NCI-H2107 (cell line): ENCODE measurements at places on chromosomes 16 and 17.

- no peak for DNase-seq
Observed at GRCh38 chr17:34045990-34046389, 209.1 kb upstream of the CCL2 start.

GRCh38 chr17:18981335-18981641, 23.3 kb downstream of the FAM83G start:
- DNase-seq = no peak

- no peak for DNase-seq
Observed at GRCh38 chr16:65012357-65012756, 109.5 kb downstream of the CDH11 start.

- no peak for DNase-seq
Observed at GRCh38 chr16:69589434-69590269, 23.9 kb downstream of the NFAT5 start.

GRCh38 chr16:79883494-79883893, 283.0 kb upstream of the MAF start:
- no peak for DNase-seq

GRCh38 chr16:68377667-68378393, 67.0 kb downstream of the PRMT7 start:
- DNase-seq = no peak

GRCh38 chr17:68587847-68588246, 13.3 kb downstream of the FAM20A start:
- DNase-seq = no peak

DNA sequence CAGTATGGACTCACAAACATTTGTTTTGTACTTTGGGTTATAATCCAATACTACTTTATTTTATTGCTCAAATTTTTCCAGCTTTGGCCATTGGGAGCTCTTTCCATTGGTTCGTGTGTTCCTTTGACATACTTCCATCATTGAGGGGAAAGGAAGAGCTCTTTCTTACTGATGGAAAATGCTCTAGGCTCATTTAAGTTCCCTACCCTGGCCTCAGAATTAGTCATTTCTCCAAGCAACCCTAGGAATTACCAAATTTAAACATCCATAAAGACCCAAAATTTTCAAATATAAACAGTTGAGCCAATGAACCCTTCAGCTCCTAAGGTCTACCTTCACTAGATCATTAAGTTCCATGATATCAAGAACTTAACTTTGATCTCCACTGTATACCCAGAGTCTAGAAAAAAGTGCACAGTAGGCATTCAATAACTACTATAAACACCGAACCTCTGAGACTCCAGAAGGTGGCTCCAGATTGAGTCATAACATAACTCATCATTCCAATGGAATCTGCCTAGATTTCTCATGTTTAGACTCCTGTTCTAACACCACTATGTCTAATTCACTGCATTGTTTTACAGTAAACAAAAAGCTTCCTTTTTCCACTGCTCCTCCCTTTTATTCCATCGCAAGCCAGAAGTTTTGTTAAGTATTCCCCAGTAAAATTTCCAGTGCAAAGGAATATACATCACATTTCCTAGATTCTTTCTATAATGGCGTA, 39.0 kb downstream of the SMURF2 start:
- DNase-seq = no peak

GRCh38 chr16:69823831-69824563, 61.9 kb downstream of the WWP2 start:
- no peak for DNase-seq

GRCh38 chr17:45372325-45372869, 55.6 kb upstream of the MAP3K14 start:
- DNase-seq = no peak

- DNase-seq = no peak
Observed at GRCh38 chr17:61139219-61139618, 260.4 kb upstream of the TBX2 start.

GRCh38 chr17:42698736-42699414, 16.5 kb downstream of the CNTNAP1 start:
- no peak for DNase-seq

DNA sequence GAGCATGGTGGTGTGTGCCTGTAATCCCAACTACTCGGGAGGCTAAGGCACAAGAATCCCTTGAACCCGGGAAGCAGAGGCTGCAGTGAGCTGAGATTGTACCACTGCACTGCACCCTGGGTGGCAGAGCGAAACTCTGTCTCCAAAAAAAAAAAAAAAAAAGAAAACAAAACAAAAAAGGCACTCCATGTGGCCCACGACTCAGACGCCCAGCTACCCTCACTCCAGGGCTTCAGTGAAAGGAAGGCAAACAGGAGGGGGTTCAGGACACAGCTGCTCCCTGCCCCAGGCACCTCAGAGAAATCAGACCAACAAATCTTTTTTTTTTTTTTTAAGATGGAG, 91.7 kb downstream of the LITAF start:
- no peak for DNase-seq

GRCh38 chr17:1011138-1011537, 14.2 kb downstream of the TIMM22 start:
- DNase-seq = no peak

- no peak for DNase-seq
Observed at GRCh38 chr16:13781575-13782338, 138.2 kb upstream of the ERCC4 start.

- no peak for DNase-seq
Observed at GRCh38 chr16:88814144-88814502, 2.4 kb upstream of the APRT start.

GRCh38 chr17:48722915-48723422, at the start of gene PRAC2:
TSS of gene PRAC2 (plus strand) at chr17:48723185. CDS start at chr17:48724411, 1,226 bp downstream.
- DNase-seq = no peak

GRCh38 chr17:75983501-75984181, 4.6 kb downstream of the TEN1 start:
- no peak for DNase-seq

- DNase-seq = no peak
Observed at GRCh38 chr17:42399948-42400843, 12.0 kb upstream of the STAT3 start.

DNA sequence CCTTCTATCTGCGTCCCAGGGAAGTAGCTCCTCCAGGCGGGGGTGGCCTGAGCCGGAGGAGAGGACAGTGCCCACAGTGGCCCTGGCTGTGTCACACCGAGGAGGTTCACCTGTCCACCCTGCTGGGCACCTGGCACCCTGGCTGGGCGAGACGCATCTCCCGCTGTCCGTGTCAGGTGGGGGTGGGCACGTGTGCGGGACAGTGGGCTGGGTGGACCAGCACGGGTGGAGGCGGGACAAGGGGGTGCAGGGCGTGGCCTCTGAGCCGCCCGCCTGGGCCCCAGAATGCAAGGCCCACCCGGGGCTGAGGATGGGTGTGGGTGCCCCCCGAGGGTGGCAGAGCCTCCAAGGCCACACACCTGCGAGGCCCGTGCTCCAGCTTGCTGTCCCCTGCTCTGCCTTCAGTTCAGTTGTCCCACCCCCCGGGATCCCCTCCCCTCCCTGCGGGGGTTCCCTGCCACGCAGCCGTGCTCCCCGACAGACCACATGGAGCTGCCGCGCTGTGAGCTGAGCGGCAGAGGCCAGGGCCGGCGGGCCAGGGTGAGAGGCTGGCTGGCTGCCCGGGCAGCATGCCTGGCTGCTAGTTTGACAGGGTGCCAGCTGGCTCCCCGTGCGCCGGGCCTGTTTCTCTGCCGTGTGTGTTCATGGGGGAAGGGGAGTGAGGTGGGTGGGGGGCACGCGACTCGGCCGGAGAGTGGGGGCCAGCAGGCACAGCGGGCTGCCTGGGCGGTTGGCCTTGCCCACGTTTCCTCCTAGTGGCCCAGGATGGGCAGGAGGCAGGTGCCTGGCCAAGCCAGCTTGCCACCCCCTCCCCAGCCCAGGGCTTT, 33.9 kb downstream of the BAHCC1 start:
- DNase-seq = peak; percentile 80

GRCh38 chr16:81457326-81458133, 12.9 kb downstream of the CMIP start:
- no peak for DNase-seq

- DNase-seq = no peak
Observed at GRCh38 chr16:49281480-49281842, at the start of gene CBLN1. TSS of gene CBLN1 (minus strand) at chr16:49281838. CDS start at chr16:49281465, 373 bp downstream.

DNA sequence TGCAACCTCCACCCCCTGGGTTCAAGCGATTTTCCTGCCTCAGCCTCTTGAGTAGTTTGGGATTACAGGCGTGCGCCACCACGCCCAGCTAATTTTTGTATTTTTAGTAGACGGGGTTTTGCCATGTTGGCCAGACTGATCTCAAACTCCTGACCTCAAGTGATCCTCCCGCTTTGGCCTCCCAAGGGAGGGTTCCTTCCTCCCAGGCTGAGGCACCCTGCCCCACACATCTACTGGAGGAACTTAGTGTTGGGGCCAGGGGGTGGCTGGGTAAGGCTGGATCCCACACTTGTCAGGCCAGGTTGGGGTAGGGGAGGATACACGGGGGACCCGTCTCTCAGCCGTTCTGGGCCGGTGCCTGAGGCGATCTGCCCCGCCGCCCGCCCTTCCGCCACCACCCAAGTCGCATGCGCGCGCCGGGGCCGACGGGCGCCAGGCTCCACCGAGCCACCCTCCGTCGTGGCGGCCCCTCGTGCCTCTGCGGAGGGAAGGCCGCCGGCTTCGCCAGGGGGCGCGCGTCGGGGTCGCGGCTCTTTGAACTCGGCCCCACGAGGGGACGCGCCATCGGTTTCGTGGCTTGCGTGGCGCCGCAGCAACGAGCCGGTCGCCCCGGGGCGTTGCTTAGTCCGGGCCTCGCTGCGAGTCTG, 15.9 kb downstream of the GRB7 start:
- no peak for DNase-seq

- no peak for DNase-seq
Observed at GRCh38 chr16:66908116-66908515, 10.6 kb downstream of the CDH16 start.

DNA sequence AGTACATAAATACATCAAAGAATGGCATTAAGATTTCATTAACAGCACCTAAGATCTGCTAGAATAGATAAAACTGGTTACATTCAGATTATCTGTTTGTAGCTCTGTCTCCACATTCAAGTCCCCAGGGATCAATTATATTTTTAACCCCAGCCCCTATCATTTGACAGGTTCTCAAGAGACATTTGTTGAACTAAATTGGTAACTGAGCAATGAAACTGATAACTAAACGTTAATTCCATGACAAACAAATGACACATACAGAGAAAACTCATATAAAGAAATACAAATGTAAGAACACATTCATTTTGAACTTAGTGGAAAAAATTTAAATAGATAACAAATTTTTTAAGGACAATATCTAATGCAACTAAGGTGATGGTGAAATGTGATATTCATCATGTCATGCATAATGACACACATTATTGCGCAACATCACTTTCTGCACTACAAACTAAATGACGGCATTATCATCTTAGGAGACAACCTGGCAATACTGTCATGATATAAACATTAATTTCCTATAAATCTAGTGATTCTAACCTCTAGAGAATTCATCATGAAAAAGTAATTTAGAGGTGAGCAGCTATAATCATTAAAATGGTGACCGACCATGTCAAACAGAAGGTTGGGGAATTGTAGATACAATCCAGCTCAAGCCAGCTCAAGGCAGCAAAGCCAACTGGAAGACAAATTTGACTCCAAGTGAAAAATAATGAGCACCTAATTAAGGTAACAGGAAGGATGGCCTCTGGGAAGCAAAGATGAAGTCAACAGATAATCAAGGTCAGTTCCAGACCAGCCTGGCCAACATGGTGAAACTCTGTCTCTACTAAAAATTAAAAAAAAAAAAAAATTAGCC, 9.5 kb downstream of the ARHGAP17 start:
- DNase-seq = no peak

- DNase-seq = peak; percentile 88
Observed at GRCh38 chr17:78925234-78925633, at the start of gene TIMP2. TSS of gene TIMP2 (minus strand) at chr17:78925387. CDS start at chr17:78925088, 299 bp downstream.

DNA sequence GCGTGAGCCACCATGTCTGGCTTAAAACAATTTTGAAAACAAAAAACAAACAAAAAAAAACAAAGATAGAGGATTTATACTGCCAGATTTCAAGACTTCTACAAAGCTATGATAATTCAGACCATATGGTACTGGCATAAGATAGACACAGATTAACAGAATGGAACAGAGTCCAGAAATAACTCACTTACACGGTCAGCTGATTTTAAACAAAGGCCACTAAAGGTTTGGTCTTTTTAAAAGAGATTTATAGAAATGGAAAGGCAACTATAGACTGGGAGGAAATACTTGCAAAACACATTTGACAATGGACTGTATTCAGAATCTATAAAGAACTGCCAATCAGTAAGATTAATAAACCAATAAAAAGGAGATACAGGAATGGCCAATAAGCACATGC, 48.6 kb upstream of the MNT start:
- no peak for DNase-seq

- no peak for DNase-seq
Observed at GRCh38 chr17:45408611-45409421, 23.9 kb downstream of the ARHGAP27 start.

- DNase-seq = no peak
Observed at GRCh38 chr16:17348042-17348783, 122.5 kb downstream of the XYLT1 start.

GRCh38 chr17:64653325-64653984, 8.7 kb downstream of the SMURF2 start:
- no peak for DNase-seq
